ENCODE measurements at places on chromosomes 4 and X. TPM values are rescaled to one million over a fixed set of nuclear protein-coding genes. Genes with fewer than 3 reads are reported as not detected.

Gene RPGR
- 4.5 TPM for total RNA-seq

Gene BEX1
- total RNA-seq, result 127 TPM

Gene NPY1R
- total RNA-seq, result 179 TPM

Gene ZNF732
- 0.82 TPM for total RNA-seq

Gene PCDH10
- total RNA-seq, result 110 TPM

Gene NRK
- total RNA-seq, result under 0.01 TPM

DNA sequence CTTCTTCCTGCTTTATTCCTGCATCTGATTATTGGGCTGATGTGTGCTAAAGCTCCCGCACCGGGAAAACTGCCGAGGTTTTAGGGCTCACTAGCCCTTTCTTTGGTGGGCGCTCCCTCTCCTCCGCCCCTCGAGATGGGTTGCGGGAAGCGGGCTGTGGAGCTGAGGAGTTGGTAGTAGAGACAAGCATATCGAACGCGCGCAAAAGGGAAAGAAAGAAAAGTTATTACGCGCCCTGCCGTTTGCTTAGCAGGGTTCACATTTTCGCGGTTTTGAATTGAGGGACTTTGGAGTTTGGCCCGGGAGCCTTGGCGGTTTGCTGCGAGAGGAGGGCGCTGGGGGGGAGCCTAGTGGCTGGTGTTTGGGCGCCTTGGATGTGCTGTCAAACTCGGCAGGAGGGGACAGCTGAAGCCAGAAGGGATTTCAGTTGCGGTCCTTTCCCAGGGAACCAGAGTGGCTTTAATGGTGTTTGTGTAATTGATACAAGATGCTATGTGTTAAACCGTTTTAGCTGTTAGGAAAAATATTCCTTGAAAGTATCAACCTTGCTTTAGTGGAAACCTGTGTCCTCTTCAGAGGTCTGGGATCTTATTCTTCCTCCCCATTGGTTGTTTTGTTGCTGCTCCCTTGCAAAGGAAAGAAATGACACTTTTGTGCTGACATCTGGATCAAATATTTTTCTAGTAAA is 1.1 kb downstream of the GAB1 start:
- DNase-seq, result no peak

DNA sequence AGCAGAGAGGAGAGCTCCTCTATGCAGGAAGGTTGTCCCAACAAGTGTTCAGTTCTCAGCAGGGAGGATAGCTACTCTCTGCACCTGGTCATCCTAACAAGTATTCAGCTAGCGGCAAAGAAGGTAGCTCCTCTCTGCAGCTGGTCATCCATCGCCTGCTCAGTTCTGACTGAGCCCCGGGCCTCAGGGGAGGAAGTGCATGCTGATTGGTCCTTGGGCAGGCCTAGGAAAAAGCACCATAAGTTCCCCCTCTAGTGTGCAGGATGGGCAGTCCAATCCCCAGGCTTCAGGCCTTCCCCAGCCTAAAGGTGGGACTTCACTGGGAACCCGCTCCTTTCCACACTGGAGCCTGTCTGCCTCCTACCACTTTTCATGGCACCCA is 4.4 kb upstream of the FBXW7 start:
- DNase-seq, result no peak

DNA sequence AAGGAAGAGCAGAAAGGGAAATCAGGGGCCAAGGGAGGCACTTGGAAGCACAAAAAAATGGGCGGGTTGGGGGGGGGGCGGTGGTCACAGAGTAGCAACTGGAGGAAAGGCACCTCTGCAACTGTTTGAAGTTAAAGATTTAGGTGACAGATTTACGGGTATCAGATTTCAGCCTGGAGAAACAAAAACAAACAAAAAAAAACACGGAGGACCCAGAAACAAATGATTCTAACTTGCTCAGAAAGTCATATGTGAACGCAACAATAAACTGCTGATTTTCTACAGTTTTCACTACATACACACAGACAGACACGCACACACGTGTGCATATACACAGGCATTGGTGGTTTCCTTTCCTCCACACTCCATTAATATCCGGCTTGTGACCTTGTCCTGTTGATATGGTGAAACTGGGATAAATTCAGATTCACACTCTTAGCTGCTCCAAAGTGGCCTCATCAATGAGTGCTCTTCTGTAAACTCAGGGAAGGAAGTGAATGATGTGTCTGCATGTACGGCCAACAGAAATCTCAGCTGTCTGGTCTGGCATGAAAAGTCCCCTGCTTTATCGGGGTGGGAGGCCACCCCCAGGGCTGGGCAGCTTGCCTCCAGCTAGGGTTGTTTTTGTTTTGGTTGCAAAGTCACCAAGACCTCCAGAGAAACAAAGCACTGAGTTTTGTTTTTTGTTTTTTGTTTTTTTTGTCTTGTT is 54.3 kb downstream of the CHST7 start:
- DNase-seq, result no peak

GRCh38 chr4:94759767-94760211 is 2.0 kb downstream of the BMPR1B start:
- no peak for DNase-seq

DNA sequence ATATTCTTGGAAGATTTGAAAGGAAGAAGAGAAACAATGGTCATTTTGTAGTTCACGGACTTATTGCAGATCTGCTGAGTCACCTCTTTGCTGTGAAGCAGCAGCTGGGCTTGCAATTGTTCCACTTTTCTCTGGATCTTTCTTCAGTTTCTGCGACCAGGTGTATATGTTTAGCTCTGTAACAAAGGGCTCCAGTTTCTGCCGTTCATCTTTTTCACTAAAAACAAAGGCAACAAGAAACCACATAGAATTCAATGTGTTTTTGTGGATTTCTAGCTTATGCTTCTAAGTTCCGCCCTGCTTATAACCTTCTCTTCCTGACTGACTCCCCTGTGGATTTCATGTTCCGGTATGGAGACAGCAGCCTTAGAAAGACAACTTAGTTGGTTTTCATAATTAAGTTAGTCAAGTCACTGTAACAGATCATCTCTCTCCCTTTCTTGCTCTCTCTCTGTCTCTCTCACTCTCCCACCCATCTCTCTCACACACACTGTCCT is 121.6 kb upstream of the EPHA5 start:
- DNase-seq, result no peak

- DNase-seq, result no peak
These were observed 12.6 kb downstream of the EFNB1 start for GRCh38 chrX:68841251-68842049.
